ENCODE measurements at places on chromosomes 12 and 14.

DNA sequence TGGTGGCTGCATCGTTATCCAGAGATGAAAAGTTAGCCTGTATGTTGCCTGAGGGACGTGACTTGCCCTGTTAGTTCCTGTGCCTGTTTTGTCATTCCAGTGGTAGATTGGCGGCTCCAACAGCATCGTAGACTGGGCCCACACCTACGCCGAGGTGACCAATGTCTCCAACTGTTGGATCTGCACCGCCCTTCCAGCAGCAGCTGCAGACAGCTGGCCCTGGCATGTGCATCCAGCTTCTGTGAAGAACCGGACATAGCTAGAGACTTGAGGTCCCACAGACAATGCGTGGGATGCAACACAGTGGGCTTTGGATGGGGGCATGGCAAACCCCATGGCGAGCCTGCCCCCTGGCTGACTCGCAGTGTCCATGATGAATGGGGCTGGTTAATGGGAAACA is 93.0 kb upstream of the TMPO start:
- no peak for DNase-seq

DNA sequence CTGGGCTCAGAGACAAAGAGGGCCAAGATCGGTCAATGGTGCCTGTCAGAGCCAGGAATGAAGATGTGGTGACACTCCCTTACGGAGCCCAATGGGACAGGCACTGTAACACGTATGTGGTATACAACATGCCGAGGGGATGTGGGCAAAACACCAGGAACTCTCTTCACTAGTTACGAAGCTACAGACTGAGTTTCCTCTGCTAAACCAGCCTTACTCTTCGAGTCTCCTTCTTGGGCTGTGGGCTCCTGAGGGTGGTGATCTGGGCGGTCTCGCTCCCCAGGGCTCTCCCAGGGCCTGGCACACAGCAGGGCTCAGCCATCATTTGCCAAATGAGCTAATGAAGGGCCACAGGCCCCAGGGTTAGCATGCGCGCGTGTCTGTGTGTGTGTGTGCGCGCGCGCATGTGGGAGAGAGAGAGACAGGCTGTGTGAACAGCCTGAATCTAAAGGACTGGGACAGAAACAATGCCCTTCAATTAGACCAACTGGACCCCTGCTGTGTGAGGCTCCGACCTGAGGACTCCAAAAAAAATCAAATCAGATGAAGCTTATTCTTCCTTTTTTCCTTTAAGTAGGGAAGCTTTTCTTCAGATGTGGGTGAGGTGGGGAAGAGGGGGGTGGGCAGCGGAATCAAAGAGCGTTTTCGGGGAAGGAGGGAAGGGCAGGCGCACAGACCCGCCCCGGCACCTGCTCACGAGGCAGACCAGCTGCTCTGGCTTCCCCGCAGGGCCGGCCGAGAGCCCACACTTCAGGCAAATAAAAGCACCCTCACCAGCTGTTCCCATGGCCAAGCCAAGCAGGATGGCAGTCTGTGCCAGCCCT is 42.5 kb downstream of the CCDC88C start:
- DNase-seq: no peak

GRCh38 chr14:50395448-50395847 is 1.2 kb downstream of the CDKL1 start:
- no peak for DNase-seq

DNA sequence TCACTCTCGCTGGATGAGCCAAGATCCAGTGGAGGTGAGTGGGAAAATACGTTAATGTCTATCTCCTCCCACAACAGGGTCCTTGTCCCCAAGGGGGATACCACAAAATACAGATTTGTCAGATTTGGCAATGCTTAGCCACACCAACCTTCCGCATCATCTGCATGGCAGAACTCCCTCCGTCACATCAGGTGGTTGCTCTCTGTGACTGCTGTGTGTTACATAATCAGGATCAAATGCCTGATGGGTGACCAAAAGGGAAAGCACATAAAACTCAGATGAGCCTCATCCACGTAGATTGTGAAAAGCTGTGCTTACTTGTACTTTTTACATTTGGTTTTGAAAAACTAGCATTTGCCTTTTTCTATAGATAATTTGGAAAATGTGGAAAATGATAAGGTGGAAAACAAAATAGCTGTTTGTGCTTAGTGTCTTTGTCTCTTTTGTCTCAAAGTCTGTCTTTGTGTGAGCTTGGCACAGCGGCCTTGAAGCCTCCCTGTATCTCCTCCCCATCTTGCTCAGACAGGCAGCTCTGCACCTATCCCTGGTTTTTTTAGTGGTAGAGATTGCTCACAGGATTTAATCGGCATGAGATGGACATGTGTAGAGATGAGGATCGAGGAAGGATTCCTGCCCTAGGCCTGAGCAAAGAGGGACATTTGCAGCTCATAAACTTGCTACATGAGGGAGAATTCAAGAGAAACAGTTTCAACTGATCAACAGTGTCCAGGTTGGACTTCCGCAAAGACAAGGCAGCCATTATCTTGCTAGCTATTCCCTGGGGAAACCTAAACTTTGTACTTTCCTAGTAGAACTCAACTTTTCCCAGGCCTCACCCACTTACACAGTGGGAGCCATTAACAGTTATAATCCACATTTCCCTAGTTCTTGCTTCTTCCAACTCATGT is 3.6 kb upstream of the FGF6 start:
- no peak for DNase-seq

DNA sequence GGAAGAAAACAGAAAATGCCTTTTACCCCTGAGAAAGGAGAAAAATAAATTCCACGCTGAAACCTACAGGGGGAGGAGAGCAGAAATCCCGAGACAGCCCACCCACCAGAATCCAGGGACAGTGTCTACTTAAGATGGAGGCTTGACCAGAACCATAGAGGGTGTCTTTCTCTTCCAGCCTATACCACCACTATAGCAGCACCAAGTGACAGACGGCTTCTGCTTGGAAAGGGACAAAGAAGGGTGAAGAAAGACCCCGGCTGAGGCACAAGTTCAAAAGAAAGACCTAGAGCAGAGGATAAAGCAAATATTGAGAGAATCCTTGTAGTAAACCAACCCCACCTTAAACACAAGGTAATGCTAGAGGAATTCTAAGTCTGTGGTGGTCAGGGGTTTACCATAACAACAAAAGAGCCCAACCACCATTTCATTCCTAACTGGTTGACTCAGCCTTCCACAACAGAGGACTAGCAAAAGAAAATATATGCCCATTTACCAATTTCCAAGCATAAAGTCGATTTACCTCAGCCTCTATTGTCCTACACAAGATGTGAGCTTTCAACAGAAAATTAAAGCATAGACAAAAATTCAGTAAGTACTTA is 105.3 kb upstream of the FOXG1 start:
- no peak for DNase-seq

DNA sequence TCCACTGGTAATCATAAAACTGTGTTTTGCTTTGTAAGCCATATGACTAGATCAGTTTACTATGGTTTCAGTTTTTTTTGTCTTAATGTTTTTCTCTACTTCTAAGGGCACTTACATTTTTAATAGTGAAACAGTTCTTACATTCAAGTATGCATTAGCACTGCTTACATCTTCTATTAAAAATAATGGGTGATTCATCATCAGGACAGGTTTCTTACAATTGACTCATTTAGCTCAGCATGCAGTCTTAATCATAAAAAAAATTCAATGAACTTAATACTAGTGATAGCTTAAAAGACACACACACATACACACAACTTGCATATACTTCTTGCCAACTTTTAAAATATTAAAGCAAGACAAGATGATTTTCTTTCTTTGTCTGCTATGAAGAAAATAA is 845.7 kb upstream of the USP15 start:
- no peak for DNase-seq

All from Ammon's horn (tissue), 1 donor.